Coronary artery (tissue), 2 donors: ENCODE measurements at places on chromosomes 5 and 9.

- no peak for DNase-seq
These were observed 22.7 kb downstream of the ANXA2R start for GRCh38 chr5:43017428-43017815.

GRCh38 chr5:179680014-179680779 lies 637 bp downstream of the CBY3 start:
- no peak for DNase-seq

DNA sequence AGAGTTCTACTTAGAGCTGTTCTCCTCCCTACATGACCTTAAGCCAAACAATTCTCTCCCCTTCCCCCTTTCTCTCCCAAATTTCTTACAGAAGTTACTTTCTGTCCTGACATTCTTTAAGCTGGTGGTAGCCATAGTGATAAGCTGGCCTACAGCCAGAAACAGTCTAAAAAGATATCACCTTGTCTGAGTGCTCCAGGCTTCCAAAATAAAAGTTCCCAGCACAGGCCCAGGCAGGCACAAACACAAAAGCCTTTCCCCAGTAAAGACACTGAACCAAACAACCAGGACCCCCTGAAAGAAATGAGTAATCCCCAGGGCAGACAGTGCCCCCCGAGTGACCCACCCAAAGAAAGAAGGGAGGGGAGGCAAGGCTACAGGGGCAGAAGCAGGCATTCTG lies 19.2 kb downstream of the SIL1 start:
- no peak for DNase-seq

DNA sequence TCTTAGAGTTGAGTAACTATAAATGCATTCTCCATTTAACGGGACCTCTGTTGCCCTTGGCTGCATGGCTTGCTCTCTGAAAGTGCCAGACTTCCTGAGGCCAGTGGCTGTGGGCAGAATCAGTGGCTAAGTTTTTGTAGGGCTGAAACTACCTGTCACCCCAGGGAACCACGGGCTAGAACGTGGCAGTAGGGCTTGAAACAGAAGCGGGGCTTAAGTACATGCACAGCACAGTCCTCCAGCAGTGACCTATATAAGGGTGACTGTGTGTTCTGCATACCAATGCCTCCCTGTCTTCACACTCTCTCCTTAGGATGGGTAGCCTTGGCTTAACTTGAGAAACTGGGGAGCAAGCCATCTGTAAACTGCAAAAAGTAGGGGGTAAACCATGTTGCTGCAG lies 43.6 kb upstream of the LRRTM2 start:
- DNase-seq, result no peak

DNA sequence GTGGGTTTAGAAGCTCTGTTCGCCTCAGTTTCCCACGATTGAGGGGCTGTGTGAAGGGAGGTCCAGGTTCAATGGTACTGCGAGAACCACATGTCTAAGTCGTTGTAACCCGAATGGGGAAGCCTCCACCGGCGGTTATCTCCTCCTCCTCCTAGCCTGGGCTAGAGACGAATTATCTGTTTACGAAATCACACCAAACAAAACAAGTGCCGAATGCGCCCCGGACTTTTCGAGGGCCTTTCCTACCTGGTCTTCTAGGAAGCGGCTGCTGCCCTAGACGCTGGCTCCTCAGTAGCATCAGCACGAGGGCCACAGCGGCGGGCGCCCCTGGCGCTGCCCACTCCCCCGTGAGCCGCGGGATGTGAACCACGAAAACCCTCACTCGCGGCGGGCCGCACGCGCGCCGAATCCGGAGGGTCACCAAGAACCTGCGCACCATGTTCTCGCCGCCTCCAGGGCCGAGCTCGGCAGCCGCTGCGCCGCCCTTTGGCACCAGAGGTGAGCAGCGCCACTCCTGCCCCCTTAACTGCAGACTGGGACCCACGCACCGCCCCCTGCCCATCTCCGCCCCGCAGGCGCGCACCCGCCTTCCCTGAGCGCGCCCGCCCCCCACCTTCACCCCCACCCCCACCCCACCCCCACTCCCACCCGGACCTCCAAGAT lies at the start of gene CDKN2A:
TSS of gene CDKN2A (minus strand) at position 500 of the 663 bp plus-strand sequence.
- no peak for DNase-seq

DNA sequence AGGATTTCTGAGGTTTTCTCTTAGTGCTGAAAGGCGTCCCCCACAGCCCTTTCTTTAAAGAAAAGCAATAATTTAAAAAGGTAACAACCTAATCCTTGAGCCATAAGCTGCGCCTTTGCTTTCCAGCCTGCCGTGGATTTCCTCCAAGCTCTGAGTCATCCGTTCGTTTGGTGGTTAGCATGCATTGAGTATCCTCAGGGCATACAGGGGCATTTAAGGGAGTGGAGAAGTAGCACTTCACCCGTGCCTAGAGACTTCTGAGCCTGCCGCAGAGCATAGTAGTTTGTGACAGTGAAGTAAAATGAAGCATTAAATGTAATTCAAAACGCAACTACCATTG lies 892 bp upstream of the TNC start:
- DNase-seq, result no peak
